ENCODE measurements at places on chromosomes 5 and 9.

DNA sequence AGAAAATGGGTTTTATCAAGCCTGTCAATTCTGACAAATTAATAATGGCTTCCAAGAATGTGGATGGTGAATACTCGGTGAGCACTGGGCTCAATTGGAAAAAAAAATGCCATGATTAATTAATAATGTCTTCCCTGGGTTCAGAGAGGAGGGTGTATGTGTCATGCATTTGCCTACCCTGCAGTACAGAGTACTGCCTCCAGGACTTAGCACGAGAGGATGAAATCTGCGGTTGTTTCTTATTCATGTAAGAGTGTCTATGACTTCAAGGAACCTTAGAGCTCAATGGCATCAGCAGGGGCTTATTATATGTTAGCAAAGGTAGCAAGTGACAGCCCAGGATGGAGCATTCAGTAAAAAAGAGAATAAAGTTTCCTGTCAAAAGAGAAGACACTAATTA lies 132.7 kb downstream of the GRIA1 start:
- no peak for DNase-seq

- no peak for DNase-seq
Observed at GRCh38 chr9:135075234-135076142, 12.0 kb upstream of the OLFM1 start.

DNA sequence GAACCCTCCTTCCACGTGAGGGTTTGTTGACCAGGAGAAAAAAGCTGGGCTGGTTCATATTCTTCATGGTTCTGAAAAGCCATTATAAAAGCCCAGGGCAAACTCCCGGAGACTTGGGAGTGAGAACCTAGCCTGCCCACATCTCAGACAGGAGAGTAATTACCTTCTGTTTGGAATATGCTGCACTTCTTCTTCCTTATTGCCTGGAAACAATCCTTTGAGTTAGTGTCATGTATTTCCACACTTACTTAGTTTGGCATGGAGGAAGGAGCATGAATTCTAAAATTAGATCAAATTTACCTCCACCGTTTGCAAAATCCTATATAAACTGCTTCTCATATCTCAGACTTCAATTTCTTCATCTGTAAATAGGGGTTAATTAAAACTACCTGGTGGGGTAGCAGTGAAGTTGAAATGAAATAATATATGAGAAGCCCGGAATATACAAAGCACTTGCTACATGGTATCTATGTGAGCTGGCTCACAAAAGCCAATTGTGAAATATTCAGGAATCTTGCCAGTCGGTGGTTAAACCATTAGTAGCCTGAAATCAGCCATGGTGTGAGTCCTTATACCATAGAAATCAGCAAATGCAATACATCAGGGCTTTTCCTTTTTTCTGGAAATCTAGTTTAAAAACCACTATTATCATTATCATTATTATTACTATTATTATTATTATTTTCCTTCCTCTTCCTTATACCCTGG lies 140.0 kb upstream of the RAD23B start:
- DNase-seq, result no peak

DNA sequence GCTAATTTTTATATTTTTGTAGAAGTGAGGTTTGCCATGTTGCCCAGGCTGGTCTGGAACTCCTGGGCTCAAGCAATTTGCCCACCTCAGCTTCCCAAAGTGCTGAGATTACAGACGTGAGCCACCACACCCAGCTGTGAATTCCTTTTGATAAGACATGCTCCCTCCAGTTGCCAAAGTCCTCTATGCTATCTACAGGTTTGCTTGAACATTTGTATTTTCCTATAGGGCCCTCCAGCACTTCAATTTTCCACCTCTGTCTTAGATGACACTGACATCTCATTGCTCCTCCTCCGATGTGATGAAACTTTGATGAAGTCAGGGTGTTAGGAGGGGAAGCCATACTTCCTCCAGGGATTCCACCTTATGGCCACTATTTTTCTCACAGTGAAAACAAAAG lies 25.2 kb upstream of the CTSV start:
- DNase-seq, result no peak

DNA sequence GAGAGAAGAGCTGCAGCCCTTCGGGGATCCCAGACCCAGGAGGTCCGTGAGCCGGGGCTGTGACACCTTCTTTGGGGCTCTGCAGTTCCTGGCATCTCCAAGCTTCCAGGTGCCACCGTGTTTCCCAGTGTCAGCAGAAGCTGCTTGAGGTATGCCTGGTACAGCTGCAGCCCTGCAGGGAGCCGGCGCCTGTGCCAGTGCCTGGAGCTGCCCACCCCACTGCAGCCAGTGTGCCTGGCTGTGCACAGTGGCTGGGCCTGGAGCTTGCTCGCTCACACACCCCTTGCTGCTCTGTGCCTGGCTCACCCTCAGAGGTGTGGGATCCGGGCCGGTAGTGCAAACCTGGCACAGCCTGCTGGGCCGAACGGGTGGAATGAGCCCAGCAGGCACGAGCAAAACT lies 65.5 kb downstream of the NACC2 start:
- no peak for DNase-seq

GRCh38 chr5:98769210-98769958 lies 4.1 kb upstream of the RGMB start:
- peak; percentile 30 for DNase-seq

GRCh38 chr5:54234304-54234933 lies 76.0 kb downstream of the ARL15 start:
- DNase-seq, result peak; percentile 38

DNA sequence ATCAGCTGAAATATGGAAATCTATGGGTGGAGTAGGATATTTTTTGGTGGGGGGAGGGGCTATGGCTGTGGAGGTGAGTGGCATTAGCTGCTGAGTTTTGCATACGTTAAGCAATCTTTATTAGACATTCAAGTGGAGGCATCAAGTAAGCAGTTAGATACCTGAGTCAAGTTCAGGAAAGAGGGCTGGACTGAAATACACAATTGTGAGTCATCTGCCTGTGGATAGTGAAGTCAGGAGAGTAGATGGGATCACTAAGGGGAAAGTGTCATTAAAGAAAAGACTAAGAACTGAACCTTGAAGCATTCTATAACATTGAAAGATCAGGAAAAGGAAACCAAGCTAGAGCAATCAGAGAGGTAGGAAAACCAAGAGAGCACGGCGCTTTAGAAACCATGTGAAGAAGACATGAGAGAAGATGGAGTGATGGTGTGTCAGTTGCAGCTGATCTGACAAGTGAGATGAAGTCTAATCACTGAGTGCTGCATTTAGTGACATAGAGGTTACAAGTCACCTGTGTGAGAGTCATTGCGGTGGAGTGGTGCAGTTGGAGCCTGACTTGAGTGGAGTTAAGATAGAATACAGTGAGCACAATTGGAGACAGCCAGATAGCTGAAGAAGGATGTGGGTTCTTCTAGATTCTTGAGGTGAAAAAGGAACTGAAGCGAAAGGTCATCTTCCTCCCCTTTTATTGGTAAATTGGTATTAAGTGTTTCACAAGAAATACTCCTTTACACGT lies 88.7 kb downstream of the PIP5K1B start:
- DNase-seq, result no peak

- DNase-seq, result no peak
Observed at GRCh38 chr5:17302604-17303003, 85.2 kb downstream of the BASP1 start.

DNA sequence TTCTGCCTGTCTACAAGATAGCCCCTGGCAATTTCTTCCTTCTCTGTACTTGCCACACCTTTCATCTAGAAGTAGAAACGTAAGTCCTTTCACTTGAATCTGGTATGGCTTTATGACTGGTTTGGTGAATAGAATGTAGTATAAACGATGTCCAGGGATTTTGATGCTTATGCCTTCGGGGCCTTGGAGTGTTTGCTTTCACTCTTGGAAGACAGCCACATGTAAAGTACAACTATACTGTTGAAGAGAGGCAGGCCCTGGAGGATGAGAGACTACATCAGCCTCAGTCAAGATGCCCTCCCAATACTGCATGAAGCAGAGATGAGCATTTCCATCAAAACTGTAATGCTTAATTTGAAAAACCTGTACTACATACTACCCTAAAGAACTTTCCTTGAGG lies 553.8 kb upstream of the C9orf72 start:
- DNase-seq, result no peak

DNA sequence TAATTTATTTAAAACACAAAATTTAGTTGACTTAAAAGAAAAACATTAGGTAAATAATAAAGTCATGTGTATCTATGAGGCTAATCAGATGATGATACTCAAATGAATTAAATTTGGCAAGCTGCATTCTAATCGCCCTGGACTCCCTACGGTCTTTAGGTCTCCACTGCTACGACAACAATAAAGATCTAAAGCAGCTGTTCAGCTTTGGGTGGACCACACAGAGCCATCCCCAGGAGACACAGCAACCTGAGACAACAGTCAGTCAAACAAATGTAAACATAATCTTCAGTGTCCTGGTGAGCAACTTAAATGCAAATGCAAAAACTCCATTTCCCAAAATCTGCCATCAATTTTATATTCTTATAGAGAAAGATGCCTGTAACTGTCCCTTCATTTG lies 65.5 kb downstream of the MCTP1 start:
- DNase-seq, result no peak

DNA sequence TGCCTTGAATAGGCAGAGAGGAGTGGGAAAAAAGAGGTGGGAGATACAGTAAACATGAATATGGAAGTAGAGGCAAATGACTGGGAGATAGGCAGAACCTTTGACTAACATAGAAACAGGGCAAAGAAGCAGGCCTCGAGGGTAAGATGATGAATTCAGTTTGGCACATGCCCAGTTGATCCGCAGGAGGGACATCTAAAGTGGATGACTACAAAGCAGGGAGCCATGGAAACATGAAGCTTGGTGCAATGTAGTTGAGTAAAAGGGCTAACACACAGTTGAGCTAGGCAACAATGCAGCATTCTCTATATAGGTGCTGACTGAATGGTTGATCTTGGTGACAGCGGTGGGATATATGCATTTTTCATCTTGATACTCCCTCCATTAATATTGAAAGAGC lies 253.8 kb downstream of the DMRT2 start:
- DNase-seq, result no peak

GRCh38 chr5:560792-561166 lies 36.5 kb upstream of the SLC9A3 start:
- no peak for DNase-seq

- no peak for DNase-seq
Observed at GRCh38 chr9:114313186-114313585, 9.7 kb upstream of the ORM1 start.

DNA sequence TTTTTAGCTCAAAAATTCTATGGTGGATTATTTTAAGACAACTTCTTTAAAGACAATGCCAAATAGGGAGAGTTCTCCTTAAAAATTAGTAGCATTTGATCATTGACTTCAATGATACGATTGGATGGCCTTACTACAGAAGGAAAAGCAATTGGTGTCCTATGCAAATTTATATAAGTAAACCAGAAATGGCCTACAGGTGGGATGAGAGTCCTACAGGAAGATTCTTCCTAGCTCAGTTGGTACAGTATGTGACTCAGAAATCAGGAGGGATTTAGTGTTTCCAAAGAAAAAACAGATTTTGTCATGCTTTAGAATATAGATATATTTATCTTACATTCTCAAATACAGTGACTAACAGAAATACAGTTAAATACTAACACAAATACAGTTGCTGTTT lies 6.5 kb downstream of the ANKRA2 start:
- DNase-seq, result peak; percentile 40

GRCh38 chr5:107781451-107781850 lies 110.7 kb upstream of the EFNA5 start:
- DNase-seq, result no peak

- DNase-seq, result no peak
Observed at GRCh38 chr5:149383399-149383798, 4.3 kb upstream of the IL17B start.

DNA sequence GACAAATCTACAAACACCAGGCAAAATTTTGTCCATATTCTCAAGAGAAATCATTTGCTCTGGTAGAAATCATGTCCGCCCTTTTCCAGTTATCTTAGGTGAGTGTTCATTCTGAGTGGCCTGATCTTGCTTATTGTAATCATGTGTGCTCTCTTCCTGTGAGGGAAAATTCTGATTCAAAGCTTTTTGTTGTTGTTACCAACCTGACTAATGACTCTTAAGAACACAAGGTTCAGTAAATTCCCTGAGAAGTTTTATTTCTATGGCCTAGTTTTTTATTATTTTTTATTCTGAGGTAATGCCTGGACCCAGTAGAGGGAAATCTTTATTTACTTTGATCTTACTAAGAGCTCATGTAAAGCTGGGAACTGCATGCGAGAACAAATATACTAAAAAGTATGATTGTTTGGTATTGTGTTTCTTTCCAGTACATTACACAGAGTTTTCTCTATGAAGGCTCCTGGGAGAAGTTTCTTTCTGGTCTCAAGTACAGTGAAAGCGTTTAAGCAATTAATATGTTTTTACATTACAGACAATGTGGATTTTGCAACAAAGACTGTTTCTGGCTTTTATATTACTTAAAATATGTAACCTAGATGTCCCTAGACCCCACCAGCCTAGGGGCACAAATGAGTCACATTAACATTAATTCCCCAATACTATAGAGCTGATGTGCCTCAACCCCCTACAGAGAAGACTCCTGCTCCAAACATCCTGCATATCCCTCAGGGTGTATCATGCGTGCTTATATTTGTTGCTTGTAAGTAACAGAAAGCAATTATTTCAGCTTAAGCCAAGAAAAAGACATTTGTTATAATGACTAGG lies 138.1 kb downstream of the TMEM167A start:
- no peak for DNase-seq

DNA sequence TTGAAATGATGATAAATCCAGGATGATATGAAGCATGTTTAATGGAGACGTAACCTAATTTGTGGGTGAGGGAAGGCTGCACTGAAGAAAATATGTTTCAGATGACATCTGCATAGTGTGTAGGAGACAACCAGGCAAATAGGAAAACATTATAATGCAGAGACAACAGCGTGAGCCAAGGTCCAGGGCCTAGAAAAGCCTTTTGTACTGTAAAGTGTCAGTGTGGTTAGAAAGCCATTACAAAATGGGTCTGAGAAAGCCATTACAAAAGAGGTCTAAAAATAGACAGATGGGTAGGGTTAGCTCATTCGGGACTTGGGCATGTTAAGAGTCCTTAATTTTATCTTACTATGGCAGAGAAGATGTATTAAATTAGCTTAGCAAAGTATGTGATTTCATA lies 14.9 kb upstream of the GABRG2 start:
- DNase-seq, result no peak

GRCh38 chr9:29798599-29798998 lies 2225.3 kb upstream of the C9orf72 start:
- no peak for DNase-seq

Measured in HT-29 (cell line).